ENCODE measurements at places on chromosomes 2 and 18.

GRCh38 chr2:29080886-29081743 is 6.8 kb upstream of the PCARE start:
- DNase-seq: no peak

DNA sequence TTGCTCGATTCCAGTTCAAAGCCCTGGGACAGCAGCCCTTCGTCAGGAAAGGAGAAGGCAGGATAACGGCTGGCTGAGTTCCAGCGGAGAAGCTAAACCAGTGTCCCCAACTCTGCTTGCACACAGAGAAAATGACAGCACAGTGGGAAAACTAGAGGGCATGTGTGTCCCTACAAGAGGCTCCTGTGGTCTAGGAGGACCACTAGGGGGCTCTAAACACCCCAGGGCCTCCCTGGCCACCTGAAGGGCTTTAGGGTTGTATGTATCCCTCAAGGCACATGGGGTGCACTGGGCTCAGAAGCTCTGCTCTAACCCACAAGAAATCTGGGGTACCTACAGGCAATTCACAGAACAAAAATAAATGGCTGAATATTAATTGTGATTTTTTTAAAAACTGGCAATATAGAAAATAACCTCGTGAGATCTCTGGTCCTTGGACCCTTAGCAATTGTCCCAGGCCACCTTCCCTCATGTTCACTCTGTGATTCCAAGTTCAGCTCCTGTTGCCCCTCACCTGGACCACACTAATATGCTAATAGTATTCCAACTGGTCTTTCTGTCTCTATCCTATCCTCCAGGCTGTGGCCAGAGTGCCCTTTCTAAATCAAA is 17.5 kb downstream of the STAT1 start:
- DNase-seq: no peak

GRCh38 chr2:177239932-177240630 is 24.4 kb downstream of the NFE2L2 start:
- peak; percentile 33 for DNase-seq

DNA sequence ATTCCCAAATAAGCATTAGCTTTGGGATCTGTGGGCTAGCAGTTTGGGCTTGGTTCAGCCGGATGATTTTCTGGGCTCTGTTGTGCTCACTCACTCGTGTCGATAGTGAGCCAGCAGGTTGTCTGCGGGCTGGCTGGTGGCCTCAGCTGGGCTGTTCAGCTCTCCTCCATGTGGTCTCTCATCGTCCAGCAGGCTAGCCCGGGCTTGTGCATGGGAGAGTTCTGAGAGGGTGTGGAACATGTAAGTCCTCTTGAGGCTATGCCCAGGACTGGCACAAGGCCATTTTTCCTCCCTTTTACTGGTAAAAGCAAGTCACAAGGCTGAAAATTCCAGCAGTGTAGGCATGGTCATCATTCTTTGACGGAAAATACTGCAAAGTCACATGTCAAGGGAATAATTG is 38.5 kb downstream of the NTSR2 start:
- DNase-seq: no peak

- no peak for DNase-seq
Measured at GRCh38 chr2:96642564-96643360, at the start of gene FER1L5. TSS of gene FER1L5 (plus strand) at chr2:96642764. CDS start at chr2:96642837, 73 bp downstream.

GRCh38 chr2:170554278-170554955 is 160.7 kb upstream of the SP5 start:
- no peak for DNase-seq

DNA sequence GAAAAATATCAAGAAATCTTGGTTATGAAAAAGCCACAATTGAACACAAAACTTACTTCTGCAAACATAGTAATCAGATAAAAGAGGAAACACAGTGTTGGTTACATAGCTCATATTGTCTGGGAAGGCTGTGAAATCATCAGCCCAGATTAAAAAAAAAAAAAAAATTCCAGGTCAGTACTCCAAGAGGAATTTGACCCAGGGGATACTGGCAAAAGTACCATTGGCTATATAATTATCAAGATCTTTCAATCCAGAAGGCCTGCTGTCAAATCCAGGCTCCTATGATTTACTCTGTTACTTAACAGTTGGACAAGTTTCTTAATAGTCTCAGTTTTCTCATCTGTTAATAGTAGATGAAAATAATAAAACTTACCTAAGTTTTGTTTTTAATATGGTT is 12.9 kb upstream of the IKZF2 start:
- DNase-seq: no peak

DNA sequence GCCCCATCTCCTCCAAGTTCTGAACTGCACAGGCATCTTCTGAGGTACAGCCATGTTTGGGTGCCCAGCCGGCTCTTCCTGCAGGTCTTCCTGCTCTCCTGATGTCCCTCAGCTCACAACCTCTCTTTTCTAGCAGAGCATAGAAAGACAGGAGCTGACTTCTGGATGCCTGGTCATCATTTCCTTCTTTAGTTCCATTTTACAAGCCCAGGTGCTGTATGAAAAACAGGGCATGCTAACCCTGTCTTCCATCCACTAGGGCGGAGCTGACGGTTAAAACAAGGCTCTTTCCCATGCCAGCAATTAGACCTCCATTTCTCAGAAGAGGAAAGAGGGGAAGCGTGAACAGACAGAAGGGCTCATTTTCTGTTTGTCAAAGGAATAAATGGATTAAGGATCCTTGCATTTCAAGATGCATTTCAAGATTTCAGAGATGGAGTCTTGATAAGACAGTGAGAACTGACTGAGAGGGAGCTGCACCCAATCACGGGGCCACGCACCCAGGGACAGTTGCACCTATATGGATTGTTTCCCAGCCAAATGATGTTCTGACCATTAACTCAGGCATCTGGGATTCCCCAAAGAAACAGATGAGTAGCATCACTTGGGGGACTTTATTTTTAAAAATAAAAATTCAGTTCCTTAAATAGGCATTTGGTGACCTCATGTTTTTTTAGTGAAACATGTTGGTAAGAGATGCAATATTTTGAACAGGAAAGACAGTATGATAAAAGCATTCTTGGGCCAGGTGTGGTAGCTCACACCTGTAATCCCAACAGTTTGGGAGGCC is 45.8 kb upstream of the EML6 start:
- no peak for DNase-seq

GRCh38 chr2:73844087-73844486 is 15.3 kb downstream of the STAMBP start:
- DNase-seq: no peak

- no peak for DNase-seq
Measured at GRCh38 chr2:60710707-60711106, 45.4 kb upstream of the PAPOLG start.

DNA sequence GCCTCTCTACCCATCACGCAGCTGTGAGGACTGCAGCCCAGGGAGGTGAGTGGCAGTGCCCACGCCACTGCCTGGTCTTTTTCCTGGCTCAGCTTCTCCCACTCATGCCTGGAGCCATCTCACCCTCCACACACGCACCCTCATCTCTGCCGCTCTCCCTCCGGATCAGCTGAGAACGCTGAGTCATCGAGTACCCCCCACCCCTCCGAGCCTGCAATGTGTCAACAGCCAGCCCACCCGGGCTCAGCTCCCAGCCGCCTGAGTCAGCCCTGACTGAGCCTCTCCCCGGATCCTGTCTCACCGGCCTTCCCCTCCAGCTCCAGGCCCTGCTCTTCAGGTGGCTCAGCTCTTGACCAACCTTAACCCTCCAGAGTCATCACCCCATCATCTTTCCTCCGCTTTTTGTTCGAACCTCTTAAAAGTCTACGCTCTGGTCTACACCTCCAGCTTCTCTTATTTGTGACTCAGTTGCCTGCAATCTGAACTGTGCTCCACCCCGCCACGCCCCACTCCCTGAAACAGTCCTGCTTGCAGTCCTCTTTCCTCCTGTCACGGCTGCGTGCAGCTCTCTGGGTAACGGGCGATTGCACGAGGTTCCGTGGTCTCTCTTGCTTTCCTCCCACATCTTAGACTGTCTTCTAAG is 94.4 kb upstream of the ASAP2 start:
- no peak for DNase-seq

DNA sequence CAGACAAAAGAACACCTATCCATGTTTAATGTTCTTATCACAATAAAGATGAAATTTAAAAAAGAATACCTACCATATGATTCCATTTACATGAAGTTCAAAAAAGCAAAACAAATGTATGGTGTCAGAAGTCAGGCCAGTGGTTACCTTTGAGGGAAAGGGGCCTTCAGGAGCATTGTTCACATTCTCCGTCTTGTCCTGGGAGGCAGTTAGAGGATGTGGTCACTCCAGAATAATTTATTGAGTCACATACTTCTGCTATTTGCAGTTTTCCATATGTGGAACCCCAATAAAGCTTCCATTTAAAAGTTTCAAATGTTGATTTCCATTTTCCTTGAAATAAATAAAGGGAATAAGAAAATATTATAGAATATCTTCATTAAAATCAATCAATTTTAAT is 41.6 kb upstream of the POU3F3 start:
- no peak for DNase-seq

DNA sequence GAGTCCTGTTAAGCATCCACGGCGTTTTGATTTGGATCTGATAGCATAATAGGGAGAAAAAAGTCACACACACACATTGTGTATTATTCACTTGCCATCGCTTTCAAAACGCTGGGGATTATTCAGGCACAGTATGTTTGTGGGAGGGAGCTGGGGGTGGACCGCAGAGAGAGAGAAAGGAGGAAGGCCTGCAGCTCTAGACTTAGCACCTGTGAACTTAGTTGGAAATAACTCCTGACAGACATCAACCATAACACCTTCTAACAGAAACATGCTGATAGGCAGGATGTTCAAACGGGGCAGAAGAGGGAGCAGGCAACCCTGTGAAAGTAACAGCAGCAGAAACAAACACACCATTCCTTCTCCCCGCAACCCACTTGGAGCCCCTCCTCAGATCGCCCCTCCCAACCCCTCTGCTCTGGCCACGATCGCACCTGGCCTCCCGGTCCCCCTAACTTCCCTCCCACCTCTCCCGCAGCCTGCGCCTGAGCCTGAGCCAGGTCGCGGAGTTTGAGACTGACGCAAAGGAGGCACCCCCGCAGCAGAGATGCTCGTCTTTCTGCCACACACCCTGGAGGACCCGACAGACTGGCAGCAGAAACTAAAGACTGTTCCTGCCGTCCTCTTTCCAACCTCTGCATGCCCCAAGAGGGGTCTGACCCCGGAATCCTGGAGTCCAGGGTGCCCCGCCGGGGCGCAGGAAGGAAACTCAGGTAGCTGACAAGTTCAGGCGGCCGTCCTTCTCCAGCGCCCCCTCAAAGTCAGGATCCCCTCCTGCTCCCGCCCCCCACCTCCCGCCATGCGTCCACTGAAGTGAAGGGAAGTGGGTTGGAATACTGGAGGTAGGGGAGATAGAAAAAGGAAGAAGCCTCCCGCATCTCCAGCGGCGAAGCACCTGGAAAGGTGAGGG is 738 bp downstream of the CHST9 start:
- no peak for DNase-seq

DNA sequence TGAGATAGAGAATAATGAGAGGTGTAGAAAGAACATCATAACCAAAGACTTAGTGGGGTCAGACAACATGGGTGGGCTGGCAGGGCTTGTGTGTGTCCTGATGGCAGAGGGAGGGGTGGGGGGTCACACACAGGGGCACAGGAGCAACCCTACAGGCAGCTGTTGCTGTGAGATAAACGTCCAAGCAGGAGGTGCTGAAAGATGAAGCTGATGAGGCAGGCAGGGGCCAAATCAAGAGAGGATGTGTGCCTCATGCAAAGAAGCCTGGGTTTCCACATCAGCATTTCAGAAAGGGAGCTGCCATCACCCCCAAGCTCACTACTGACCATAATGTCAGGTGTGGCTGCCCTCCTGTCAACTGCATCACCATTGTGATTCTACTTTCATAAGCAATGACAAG is 16.0 kb upstream of the SKA1 start:
- DNase-seq: no peak

- DNase-seq: no peak
Measured at GRCh38 chr2:217353591-217353990, 493.7 kb upstream of the TNP1 start.

GRCh38 chr2:8821276-8822217 is 15.9 kb downstream of the KIDINS220 start:
- DNase-seq: no peak

DNA sequence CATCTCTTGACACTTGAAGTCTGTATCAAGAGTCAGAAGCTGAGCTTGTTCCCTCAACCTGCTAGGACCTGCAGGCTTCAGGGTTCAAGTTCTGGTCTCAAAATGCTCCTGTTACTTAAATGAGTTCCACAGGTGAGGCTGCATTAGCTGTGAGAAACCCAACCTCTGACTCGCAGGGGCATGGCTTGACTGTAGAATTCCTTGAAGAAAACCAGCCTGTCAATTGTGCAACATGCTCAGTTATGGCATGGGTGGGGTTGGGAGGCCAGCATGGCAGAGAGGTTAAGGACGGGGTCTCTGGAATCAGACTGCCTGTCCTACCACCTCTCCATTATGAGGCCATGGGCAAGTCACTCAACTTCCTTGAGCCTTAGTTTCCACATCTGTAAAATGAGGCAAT is 235.8 kb downstream of the EN1 start:
- DNase-seq: no peak

DNA sequence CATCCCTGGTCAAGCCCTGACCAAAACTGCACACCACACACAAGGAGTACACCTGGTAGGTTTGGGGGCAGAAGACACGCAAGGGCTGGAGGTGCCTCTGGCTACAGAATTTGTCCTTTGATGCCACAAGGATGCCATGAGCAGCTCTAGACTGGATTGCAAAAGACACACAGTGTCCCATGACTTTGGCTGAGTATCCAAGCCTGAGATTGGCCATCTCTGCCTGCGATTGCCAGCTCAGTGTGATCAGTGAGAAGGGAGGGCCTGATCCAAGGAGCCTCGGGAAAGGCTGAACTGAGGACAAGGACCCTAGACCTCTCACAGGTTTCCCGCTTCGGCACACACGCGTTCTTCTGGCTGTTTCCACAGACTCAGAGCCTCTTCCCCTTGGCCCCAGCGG is 60.0 kb upstream of the FOSL2 start:
- DNase-seq: no peak

Measured in stimulated activated naive B cell treated with anti-CD40 and anti-IgM and Interleukin-4, amounts not matched to agents 10 μg/mL and 1 μg/mL and 100 μg/mL, for 72 hours (primary cell).